ENCODE measurements at places on chromosomes 2 and 18.

DNA sequence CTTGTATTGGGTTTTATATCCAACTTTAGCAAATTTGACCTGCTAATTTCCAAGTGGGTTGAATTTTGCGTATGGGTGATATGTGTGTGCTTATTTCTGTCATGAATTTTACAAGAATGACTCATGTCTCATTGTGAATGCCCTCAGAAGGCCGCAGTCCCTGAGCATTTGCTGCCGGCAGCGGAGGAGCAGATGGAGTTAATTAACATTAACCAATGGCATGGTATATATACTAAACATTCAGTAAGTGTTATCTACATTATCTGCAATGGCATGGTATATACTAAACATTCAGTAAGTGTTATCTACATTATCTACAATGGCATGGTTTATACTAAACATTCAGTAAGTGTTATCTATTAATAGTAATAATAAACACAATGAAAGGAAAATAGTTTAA lies 90.1 kb downstream of the DOK6 start:
- no peak for DNase-seq

DNA sequence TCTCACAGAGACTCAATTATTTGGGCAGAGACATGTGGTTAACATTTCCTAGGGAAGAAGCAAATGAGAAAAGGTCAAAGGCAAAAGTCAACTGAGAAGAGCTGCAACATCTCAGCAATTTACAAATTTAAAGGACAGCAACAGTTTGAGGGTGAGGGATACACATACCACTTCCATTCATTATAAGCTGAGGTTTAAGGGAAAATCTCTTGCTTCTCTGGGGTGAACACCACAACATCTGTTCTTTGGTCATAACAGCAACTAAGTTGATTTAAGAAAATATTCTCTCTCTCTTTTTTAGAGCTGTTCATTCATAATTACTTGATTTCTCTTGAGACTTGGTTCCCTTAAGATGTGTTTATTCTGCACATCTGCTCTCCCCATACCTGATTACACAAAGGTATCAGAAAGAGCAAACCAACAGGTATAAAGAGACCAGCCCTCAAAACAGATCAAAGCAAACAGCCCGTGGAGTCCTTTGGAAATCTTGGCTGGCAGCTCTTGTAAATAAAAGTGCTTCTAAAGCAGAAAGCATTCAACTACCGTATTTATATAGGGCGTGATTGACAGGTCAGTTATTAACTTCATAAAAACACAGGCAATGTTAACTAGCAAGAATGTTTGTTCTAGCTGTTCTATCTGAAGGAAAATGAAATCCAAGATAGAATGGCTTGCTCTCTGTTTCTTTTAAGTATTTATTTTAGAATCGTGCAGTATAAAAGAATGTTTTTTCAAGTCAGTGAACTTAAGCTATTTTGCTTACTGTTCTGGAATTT lies 132.8 kb downstream of the THADA start:
- no peak for DNase-seq

DNA sequence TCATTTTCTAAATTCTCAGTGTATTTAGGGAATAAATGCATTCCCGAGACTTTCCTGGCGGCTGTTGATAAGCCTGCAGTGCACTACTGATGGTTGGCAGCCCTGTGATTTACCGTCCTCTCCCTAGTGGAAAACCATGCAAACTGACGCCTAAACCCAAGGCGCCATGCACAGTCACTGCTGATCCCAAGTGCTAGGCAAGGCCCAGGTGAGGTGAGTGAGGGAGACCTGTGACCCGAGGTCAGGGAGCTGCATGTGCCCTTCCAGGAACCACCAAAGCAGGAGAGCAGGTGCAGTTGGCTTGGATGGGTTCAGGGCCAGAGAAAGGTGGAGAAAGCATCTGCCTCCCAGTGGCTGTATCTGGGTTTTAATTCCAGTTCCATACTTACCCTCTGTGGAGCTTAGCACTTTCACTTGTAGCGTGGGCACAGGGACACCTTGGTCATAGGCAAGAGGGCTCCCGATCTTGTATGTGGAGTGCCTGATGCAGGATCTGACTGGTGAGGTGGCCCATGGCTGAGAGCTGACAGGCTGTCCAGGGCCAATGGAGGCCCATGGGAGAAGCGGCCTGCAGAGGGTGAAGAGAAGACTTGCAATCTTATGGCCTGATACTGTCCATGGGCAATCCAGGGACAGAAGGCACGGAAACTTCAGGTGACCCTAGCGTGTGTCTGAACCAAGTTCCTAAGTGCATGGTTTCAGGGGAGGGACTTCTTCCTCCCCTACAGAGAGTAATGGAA lies 131.3 kb downstream of the SH3RF3 start:
- DNase-seq: no peak

- no peak for DNase-seq
Measured at GRCh38 chr2:50769406-50770181, 262.3 kb downstream of the NRXN1 start.

DNA sequence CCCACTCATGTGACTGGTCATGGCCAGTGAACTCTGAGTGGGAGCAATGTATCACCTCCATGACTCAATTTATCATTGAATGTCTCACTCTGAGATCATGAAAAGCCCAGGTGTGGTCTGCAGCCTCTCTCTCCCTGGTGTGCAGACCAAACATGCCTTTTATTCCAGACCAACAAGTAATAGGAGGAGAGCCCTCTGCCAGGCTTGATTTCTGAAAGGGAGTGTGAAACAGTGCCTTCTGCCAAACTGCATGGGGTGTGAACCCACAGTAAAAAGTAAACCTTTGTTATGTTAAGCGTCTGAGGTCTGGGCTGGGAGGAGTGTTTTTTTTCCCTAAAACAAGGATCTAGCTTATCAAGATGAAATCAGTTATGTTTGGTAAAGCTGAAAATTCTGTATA lies 601.2 kb downstream of the ADCYAP1 start:
- DNase-seq: no peak

DNA sequence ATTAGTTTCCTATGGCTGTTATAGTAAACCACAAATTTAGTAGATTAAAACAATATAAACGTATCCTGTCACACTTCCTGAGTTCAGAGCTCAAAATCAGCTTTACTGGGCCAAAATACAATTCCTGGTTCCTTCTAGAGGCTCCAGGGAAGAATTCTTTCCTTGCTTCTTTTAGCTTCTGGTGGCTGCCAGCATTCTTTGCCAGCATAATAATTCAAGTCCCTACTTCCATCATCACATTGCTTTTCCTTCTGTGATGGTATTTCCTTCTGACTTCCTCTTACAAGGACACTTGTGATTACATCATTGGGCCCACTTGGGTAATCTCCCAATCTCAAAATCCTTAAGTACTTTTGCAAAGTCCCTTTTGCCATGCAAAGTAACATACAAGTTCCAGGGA lies 40.6 kb downstream of the MOB4 start:
- peak; percentile 61 for DNase-seq

DNA sequence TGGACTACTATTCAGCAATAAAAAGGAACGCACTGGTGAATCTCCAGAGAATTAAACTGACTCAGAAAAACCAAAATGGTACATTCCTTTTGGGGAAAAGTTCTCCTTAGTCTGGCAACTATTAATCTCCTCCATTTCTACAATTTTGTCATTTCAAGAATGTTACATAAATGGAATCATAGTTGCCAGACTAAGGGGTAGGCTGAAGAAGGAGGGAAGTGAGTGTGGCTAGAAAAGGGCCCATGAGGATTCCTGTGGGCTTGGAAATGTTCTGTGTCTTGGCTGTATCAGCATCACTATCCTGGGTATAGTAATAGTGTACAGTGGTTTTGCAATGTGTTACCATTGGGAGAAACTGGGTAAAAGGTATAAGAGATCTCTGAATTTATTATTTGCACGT lies 72.4 kb downstream of the ZAP70 start:
- no peak for DNase-seq

DNA sequence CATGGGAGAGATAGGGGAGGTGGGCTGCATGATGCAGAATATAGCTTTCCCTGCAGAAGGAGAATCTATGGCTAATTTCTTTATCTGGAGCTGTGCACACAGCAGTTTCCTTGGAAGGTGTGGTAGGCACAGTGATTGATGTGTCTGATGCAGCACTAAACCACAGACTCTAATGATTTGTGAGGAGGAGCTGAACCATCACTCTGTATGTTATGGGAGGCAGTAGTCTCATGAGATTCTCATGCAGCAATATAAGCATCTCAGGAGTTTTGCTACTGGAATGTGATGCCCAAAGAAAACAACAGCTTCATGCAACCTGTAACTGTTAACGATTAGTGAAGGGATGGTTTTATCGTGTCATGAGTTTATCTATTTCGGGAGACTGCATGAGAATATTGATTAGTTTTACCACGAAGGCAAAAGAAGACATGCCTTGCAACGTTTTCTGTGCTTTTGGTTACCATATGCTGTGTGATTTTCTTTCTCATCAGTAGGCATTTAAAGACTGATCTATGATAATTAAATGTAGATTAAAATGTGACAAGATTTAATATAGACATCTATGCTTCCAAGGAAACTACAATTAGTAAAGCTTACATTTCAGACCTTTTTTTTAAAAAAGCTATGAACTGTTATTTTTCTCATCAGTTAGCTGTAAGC lies 286.8 kb downstream of the ARL6IP6 start:
- DNase-seq: no peak

DNA sequence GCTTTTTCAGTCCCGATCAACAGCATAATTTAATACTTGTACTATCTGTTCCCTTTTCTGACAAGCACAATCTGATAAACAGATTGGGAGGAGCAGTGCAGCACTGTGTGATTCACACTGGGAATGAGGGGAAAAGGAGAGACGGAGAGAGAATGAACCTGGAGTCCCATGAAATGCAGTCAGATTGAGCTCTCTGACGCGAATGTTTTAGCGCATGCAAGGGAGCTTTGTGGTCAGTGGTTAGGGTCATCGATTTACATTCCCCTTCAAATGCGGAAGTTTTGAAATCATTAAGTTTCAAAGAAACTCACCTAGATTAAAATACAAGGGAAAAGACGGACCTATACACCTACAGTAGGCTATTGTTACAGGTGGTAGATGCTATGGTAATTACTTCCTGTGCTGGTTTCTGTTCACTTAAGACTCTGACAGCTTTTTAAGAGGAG lies 99.6 kb downstream of the KCTD1 start:
- DNase-seq: no peak

GRCh38 chr2:108938077-108938710 lies 50.8 kb downstream of the EDAR start:
- no peak for DNase-seq

DNA sequence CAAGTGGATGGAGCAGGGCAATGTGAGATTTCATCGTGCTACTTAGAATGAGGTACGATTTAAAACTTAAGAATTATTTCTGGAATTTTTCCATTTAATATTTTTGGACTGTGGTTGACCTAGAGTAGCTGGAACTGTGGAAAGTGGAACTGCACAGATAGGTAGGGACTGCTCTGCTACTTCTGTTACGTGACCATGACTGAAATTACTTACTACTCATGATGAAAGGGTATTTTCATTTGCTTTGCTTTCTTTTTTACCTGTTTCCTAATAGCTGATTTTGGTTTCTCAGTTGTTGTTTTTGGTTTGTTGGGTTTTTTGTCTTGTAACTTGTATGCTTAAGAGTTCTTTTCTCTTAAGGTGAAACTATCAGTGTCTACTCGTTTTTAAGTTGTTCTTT lies 11.4 kb downstream of the UBE2E3 start:
- DNase-seq: no peak

DNA sequence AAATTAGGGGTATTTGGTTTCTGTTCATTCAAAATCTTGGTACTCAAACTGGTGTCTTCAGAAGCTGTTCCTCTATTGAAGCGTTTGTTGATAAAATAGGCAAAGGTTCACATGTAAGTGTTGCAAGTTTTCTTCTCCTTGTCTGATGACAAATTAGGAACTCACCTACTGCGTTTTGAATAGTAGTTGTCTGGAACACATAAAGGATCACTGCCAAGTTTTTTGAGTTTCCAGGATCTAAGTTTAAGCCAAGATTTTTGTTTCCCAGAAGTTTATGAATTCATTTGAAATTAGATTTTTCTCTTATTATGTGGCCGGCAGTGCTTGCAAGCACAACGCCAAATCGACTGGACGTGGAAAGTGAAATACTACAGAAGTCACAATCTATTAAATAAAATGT lies 85.4 kb downstream of the ARHGEF33 start:
- no peak for DNase-seq

DNA sequence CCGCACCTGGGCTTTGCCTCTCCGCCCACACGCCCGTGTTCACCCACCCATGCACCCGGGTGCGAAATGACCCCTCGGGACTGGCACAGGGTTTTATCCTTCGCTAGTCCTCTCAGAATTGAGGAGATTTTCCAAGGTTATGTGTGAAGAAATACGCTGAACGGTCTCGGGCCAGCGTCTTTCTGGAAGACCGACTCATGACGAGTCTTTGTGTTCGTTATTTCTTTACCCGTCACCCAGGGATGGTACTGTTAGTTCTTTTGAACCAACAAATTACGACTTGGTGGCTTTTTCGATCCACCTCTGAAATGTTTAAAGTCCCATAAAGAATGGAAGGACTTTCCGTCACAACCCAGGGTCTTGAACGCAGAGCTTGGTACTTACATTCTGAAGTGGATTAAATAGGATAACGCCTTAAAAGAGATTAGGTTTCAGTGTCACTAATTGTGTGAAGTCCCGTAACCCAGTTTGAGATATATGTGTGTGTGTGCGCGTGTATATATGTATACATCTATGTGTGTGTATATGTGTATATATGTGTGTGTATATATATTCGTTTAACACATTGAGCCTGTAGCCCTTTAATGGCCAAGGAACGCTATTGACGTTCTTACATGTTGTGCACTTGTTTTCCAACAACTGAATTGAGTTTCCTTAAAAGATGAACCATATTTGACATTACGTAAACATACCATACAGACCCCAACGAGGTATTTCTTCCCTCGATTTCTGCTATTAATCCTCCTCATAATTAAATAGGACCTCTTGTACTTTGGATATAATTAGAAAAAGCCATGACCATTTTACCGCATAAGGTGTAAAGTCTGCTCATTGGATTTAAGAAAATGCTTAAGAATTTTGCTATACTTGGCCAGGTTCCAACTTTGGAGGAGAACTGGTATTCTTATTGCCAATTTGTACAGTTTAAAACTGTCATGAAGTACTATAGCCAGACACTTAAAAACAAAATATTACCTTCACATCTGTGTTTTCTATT lies 889 bp downstream of the ZC3H15 start:
- peak; percentile 30 for DNase-seq

DNA sequence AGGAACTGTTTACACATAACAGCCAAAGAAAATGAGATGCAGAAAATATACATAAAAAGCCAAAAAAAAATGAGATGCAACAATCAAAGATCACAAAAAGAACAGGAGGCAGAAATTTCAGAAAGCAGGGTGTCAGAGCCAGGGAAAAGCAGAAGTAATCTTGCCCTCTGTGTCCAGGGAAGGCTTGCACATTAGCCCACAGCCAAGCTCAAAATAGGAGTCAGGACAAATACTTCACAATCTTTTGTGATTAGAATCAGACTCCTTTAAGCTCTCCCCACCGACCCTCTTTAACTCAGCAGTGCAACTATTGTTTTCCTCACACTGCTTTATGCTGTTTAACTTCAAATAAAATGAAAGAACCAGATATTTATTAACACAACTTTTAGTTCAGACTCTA lies 34.6 kb downstream of the IAH1 start:
- DNase-seq: no peak

GRCh38 chr2:120771781-120772208 lies 36.1 kb downstream of the GLI2 start:
- no peak for DNase-seq

Measured in lung microvascular endothelial cell (primary cell).